ENCODE measurements at places on chromosomes 12 and 14.
A peak's percentile ranks its signal among the peaks of the same experiment; 100 is the strongest.

DNA sequence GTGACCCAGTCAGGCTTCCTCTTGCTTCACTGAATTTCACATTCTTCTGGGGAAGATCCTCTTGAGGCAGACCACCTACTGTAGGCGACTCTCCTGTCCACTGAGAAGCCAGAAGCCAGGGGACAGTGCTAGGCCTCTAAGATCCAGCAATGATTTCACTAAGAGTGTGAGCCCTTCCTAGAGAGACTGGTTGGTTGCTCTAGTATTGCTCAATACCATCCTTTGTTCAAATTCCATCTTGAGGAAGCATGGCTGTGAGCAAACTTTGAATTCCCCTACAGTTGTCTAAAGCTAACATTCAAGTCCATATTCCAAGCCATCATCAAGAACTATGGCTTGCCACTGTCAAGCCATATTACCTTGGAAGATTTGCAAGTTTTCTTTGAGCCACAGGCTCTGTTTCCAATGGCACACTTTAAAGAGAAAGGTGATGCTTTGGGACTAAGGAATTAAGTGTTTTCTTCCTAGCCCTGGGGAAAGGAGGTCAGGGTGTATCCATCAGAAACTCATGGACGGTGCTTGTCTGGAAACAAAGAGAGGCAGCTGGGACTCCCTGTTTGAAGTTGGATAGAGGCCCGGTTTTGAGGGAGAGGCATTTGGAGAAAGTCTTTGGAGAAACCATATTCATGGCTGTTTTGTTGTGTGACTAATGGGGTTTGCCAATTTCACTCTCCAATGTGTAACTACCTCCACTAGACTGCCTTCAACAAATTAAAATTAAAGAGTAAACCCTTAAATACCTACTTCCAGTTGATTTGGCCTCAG, 1217.9 kb downstream of the VRK1 start:
- no peak for DNase-seq

DNA sequence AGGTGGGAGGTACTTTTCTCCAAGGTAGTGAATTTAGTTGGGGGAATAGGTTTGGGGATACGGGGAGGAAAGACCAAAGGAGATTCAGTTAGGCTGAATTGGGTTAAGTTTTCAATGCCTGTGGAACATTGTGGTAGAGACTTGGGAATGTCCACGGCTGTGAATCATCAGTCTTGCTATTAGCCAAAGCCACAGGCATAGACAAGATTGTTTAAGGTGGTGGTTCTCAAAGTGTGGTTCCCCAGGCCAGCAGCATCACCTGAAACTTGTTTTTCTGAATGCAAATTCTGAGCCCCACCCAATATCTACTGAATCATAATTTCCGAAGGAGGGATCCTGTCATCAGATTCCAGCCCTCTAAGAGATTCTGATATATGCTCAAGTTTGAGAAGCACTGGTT, 316.2 kb downstream of the EGLN3 start:
- no peak for DNase-seq

DNA sequence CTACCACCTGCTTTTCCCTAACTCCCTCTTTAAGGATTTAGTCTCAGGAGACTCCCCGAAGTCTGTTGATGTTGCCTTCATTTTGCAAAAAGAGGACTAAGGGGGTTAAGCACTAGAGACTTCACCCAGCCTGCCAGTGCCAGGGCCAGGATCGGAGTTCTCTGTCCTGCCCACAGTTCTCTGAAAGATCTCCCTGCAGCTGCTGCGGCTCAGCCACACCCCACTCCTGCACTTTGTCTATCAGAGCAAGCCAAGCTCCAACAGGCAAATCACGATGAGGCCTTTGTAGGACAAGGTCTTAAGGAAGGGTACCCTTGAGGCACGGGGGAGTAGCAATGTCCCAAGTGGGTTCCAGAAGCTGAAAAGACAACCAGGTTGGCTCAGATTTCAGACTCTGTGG, 148.8 kb upstream of the EGLN3 start:
- DNase-seq: no peak

- no peak for DNase-seq
Measured at GRCh38 chr12:80721326-80721725, 4.6 kb downstream of the MYF5 start.

GRCh38 chr12:9036227-9036626, 46.9 kb downstream of the KLRG1 start:
- no peak for DNase-seq

DNA sequence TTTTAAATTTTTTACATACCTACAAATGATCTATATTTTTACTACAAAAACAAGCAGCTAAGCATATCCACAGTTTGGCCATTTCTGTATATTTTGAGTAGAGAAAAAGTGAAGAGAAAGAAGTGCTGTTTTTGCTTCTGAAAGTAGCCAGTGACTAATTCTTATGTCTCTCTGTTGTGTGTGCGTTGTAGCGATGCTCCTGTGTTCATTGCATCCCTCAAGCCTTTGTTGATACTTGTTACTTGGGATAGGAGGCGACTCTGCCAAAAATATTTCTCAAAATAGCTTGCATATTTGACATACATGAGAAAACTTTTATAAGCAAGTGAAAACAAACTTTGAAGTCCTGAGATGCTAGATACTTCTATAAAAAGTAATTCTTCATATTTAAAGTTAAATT, 714.1 kb downstream of the FSCB start:
- DNase-seq: no peak

DNA sequence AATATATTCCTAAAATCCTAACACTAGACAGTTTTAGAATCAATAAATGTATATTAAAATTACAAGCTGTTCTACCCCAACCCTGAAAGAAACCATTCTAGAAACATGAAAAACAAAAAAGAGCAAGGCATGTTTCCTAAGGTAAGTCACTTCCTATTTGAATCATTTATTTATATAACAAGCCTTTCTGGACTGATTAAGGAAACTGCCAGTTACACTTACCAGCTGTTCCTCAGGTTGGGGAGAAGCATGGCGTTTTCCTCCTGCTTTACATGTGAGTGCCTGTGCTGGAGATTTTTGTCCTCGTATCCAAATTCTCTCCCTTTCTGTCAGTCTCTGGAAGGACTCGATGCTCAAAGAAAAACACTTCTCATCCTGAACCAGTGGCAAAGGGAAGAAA, 183.3 kb downstream of the EFCAB11 start:
- DNase-seq: no peak

DNA sequence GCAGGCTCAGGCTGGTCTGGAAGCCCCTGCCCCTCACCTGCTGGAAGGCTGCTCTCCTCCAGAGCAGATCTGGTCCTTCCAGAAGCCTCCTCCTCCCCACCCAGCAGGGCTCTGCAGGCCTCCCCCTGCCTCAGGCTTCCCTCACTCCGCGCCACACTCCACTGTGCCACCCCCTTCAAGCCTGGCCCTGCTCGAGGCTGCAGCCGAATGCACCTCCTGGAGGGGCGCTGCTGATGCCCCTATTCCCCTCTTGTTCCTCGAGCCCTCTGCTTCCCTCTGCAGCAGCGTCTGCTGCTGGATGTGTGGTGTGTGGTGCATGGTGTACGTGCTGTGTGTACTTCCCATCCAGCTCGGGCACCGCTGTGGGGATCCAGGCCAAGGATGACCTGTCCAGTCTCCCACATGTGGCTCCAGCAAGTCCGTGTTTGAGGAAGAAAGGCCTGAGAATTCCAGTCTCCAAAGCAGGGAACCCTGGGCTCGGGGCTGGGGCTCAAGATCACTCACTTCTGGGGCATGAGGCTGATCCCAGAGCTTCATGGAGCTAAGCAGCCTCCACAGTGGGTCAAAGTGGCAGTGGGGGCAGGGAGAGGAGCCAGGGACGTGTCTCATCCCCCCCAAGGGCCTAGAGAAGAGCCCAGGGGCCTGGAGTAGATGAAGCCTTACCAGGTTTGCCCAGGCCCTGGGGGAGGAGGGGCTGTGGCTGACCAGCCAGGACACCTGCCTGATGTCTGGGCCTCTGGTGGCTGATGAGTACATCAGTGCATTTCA, 136.0 kb upstream of the C14orf180 start:
- DNase-seq: no peak

DNA sequence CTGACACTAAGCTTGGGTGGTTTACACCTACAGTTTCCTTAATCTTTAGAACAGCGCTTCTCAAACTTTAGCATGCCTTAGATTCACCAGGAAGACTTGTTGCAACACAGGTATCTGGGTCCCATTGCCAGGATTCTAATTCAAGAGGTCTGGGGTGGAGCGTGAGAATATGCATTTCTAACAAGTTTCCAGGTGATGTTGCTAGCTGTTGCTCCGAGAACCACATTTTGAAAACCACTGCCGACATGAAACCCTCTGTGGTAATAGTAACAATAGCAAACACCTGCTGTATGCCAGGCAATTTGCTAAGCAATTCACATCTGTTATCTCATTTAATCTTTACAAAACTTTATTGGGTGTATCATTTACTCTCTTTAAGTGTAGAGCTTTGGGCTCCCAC, 58.6 kb downstream of the TRHDE start:
- DNase-seq: no peak

GRCh38 chr12:130714591-130715149, 1.4 kb downstream of the RIMBP2 start:
- DNase-seq: no peak

DNA sequence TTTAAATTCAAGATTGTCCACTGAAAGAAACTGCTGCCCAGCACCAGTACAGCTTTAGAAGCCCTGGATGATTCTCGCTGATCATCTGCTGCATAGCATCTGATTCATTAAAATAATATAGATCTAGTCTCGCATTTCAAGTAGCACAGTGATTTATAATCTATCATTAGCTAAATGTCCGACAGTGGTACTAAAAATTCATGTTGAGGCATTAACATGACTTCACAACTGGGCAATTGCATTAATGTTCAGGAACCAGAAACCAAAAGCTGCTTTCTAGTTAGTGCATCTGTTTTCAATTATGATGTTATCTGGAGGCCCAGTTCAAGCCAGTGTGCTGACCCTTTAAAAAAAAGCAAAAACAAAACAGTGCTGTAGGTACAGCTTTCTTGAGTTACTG, 1987.2 kb upstream of the SEL1L start:
- DNase-seq: no peak

DNA sequence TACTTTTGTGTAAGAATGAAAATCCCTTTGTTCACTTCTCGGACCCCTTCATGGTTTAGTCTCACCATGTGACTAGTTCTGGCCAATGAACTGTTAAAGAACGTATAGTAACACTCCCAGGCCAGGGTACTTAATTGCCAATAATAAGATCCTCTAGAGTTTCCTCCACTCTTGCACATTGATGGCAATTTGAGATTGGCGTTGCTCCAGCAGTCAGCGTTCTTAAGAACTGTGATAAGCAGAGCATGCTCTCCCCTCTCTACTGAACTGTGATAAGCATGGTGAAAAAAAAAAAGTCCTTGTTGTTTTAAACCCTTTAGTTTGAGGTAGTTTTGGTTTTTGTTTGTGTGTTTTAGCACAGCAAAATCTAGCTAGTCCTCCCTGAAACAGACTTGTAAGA, 854.5 kb downstream of the SLC6A15 start:
- DNase-seq: no peak

DNA sequence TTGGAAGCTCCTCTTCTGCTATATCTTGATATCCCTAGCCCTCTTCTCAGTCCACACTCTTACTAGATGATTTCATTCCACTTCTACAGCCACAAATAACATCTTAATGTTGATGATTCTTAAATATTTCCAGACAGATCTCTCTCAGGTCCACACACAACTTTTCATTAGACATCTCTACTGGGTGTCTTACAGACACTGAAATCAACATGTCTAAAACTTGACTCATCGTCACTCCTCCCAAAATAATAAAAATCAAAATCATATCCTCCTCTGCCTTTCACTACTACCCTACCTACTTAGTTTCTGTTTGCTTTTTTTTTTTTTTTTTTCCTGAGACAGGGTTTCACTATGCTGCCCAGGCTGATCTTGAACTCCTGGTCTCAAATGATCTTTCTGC, 11.9 kb downstream of the PRDM4 start:
- peak; percentile 51 for DNase-seq

DNA sequence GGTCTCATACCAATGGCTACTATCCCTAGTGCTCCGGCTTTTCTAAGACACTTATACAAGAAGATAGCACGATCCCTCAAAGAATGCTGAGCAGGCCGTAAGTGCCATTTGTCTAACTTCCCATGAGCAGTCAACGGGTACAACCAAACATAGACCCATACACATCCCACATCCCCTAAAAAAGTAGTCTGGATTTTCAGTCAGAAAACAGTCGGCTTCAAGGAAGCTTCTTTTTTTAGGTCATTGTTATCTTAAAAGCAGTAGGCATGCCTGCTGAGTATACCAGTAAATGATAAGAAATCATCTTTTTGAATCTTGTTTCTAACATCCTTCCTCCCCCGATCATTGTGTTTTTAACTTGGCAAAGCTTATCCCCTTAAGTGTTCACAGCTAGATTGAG, 19.8 kb downstream of the OSBPL8 start:
- no peak for DNase-seq

GRCh38 chr12:97938031-97938430, 475.4 kb downstream of the RMST start:
- DNase-seq: no peak

DNA sequence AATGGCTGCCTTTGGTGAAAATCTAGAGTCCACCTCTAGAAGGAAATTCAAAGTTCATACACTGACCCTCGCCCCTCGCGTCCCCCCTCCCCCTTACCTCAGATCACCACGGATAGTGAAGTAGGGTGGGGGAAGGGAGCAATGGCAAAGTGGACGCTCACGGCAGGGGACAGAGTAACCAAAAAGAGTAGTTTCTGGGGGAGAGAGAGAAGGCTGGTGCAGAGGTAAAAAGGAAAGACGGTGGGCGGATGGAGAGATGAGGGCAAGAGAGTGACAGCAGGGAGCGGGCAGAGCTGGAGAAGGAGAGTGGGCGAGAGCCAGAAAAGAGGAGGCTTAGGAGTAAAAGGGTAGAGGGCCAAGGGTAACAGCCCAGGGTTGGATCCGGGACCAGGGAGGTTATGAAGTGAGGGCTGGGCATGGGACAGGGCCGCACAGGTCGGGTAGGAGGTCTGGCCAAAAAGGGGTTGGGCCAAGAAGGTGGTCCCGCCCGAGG, 423 bp downstream of the ALDH6A1 start:
- no peak for DNase-seq

DNA sequence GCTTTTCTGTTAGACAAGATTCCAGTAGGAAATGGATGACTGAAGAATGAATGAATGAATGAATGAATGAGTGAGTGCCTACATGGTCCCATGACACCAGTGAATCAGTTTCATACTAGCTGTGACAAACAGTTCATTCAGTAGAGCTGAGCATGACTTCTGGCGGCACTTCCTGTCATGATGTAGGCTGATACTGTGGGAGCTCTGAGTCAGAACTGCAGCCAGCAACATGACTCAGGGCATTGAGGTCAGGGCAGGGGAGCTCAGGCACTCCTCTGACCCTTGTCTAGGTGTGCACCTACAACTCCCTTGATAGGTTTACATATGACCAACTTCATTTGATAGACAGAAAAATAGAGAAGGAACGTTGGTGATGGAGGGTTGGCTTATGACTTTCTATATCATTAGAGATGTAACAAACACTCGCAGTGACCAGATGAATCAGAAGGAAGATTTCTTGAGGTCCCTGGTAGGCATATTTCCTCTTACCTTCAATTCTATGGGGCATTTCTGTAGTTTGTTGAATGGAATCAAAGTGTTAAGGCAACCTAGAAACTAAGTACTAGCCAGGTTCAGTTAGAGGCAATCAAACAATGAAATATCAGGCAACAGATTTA, 139.3 kb upstream of the ARHGAP5 start:
- DNase-seq: peak; percentile 75

GRCh38 chr12:6273205-6273540, 37.3 kb upstream of the PLEKHG6 start:
- DNase-seq: no peak

- peak; percentile 15 for DNase-seq
Measured at GRCh38 chr14:98144964-98145363, 1127.0 kb downstream of the BCL11B start.

Data from RWPE1 (cell line).